Omental fat pad (tissue), 4 donors: ENCODE measurements at places on chromosomes 5 and 9. TPM values are rescaled to one million over a fixed set of nuclear protein-coding genes. Genes with fewer than 3 reads are reported as not detected.

GRCh38 chr5:17182981-17183380, 34.5 kb upstream of the BASP1 start:
- no peak for DNase-seq

- DNase-seq, result no peak
These were observed 97.0 kb downstream of the GHR start for GRCh38 chr5:42520203-42520602.

GRCh38 chr5:42377496-42377895, 45.7 kb upstream of the GHR start:
- DNase-seq, result no peak

CDX1 gene
- total RNA-seq, result not detected

- no peak for DNase-seq
These were observed 80.2 kb downstream of the TRIO start for GRCh38 chr5:14223372-14223771.

ITK gene
- 5.3 TPM for total RNA-seq

PCDHGB4 gene
- 2.4 TPM for total RNA-seq

AGXT2 gene
- not detected for total RNA-seq

DNA sequence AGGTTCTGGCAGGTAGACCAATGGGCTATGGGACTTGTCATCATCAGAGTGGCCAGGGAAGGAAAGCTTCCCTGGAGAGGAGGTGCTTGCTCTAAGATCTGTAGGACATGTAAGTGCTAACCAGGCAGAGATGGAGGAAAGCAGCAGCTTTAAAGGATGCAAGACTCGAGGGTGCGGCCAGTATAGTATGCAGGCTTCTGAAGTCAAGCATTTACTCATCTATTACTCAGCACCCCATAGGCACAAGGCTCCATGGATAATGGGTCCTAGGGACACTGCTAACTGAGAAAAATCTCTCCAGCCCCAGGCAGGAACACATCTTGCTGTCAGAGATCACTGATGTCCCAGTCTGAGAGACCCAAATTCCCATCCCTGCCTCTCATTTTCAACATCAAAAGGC, 49.7 kb downstream of the WWC1 start:
- no peak for DNase-seq

- peak; percentile 39 for DNase-seq
These were observed 23.4 kb downstream of the WWC1 start for GRCh38 chr5:168314735-168315411.

- DNase-seq, result no peak
These were observed 95.8 kb upstream of the RARS1 start for GRCh38 chr5:168390491-168390890.

DNA sequence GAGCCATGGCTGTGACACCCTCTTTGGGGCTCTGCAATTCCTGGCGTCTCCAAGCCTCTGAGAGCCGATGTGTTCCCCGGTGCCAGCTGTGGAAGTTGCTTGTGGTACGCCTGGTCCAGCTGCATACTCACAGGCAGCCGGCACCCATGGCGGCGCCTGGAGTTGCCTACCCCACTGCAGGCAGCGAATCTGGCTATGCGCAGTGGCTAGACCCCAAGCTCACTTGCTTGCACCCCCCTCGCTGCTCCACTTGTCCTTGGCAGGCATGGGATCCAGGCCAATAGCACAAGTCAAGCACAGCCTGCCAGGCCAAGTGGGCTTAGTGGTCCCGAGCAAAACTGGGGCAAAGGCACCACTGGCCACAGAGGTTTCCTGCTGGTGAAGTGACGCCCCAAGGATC, 24.7 kb upstream of the GABRA6 start:
- DNase-seq, result no peak

- DNase-seq, result no peak
These were observed 70.7 kb downstream of the CARTPT start for GRCh38 chr5:71789746-71790145.

GRCh38 chr5:172558076-172558976, 82.7 kb upstream of the NEURL1B start:
- no peak for DNase-seq

- DNase-seq, result no peak
These were observed 27.0 kb downstream of the AQP7 start for GRCh38 chr9:33375238-33375840.

DNA sequence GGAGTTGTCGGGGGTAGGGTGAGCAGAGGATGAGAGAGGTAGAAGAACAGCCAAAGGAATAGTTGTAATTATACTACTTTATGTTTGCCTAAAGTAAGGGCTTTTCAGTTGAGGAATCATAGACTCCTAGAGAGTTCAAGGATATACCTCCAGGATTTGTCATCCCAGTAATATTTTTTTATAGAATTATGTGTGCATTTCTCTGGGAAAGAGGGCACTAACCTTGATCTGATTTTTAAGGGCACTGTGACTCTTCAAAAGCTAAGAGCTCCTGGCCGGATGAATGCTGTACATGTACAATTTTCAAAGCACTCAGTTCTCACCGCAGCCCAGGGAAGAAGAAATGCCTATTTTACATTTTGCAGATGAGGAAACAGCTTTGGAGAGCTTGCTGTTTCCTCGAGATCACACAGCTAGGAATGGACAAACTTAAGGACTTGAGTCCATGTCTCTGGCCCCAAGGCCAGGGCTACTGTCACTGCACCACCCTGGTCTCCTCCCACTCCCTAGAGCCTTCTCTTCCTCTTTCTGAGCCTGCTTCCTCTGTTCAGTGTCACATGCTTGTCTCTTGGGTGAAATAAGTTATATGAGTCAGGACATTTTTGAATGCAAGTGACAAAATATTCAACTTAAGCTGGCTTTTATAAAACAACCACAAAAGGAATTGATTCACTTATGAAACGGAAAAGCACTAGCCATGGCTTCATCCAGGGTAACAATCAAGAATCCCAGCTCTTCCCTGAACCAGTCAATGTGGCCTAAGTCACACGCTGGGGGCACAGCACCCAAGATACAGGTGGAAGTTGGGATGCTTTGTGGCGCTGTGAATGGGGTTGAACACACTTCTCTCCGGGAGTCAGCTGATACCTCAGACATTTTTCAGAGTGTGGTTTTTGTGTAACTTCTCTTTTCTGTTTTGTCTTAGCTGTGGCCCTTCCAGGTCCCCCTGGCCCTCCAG, 45.7 kb upstream of the TGFBR1 start:
- no peak for DNase-seq

GRCh38 chr9:130898552-130898852, 1.9 kb upstream of the QRFP start:
- no peak for DNase-seq

DNA sequence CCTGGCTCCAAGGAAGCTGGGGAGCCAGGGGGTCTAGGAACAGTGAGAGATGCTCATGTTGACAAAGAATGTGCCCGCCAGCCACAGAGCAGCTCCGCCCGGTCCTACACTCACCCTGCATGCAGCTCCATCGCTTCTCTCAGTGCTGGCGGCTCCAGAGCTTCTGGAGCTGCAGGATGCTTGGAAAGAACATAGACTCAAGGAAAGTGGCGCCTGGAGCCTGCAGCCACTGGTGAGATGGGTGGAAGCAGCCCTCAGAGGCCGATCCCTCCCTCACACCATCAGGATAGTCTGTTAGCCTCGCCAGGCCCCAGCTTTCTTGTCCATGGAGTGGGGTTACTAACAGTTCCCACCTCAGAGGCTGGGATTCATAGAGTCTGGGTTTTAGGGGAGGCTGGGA, 26.4 kb upstream of the SLC6A19 start:
- no peak for DNase-seq

- DNase-seq, result no peak
These were observed 40.8 kb upstream of the GNPDA1 start for GRCh38 chr5:142053426-142054151.

GMCL2 gene
- not detected for total RNA-seq

GRCh38 chr9:70656281-70656680, 241.8 kb upstream of the KLF9 start:
- no peak for DNase-seq

GRCh38 chr5:96924016-96924443, 11.8 kb upstream of the LNPEP start:
- DNase-seq, result no peak

GRCh38 chr5:154038261-154038706, 426 bp downstream of the FAM114A2 start:
- DNase-seq, result no peak

- DNase-seq, result no peak
These were observed 17.6 kb downstream of the SLCO6A1 start for GRCh38 chr5:102481054-102481715.

- DNase-seq, result no peak
These were observed 32.6 kb downstream of the SARDH start for GRCh38 chr9:133705576-133705975.

DNA sequence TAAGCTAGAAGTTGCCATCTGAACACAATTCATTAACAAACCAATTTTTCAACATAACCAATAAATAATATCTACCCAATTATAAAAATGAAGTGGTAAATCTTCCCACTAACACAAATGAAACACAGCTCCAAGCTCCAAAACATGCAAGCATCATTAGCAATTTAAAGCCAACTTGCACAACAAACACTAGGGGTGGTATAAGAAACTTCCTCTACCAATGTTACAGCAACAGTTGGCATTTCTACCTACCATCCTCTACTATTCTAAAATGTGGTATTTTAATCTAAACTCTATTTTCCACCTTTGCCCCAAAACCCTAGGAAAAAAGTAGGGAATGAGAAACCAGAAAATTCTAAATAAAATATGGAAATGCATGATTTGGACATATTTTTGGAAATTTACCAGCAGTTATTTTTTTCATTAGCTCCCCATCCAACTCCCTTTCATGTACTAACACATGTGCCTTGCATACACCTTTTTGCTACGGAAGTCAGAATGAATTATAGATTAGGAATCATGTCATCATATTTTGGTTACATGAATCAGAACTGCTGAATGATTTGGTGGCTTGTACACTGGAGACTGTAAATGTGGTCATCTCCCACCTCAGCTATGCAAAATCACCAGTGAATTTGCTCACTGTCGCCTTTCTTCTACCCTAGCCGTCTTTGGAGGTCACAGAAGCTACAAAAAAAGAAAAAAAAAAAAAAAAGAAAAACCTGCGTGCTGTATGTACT, 4.1 kb downstream of the NR6A1 start:
- DNase-seq, result no peak

DNA sequence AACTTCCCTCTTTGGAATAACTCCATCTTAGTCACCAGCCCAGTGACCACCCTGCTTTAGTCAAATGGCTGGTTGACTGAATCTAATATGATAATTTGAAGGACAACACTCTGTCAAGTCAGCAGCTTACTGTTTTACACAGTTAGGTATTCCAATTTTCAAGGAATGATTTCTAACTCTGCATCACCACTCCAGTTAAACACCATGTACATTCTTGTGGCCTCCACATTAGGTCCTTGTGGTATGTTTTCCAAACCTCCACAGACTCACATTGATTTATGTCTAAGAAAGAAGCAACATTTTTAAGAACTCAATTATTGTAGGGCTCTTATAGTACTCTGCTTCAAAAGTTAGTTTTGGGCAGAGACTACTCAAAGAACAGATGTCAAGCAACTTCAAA, 110.7 kb downstream of the TLE1 start:
- DNase-seq, result no peak

PCSK1 gene
- 1.4 TPM for total RNA-seq

MLANA gene
- total RNA-seq, result not detected

DNA sequence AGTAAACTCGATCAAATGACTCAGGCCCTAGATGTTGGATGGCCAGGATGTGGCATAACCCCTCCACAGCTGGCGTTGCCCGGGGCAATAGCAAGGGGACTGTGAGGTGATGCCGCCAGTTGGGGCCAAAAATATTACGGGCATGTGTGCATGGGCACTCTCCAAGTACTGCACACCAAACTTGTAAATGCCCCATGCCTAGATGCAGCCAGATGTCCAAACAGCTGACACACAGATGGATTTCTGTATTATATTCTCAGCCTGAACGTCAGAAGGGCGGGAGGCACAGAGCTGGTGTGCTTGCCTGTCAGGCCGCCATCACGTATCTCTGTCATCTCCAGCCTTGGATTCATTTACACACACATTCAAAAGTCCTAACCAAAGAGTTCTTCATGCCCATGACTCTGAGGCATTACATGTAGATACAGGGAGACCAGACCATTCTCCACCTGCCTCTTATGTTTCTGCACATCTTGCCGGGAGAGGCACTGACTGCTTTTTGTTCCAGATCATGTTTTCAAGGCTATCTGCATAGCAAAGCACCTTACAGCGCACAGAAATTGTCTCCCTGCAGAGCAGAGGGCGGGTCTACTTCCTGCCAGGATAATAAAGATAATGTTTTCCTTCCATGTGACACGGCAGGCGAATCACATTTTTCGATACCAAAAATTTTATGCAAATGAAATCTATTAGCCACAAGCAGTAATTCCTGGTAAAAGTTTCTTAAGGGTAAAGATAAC, 200.9 kb upstream of the ADAMTS16 start:
- DNase-seq, result no peak

MTRR gene
- 39.0 TPM for total RNA-seq

- no peak for DNase-seq
These were observed 388.3 kb downstream of the PLK2 start for GRCh38 chr5:58071566-58071965.

ANKRD18A gene
- 1.9 TPM for total RNA-seq

GRCh38 chr9:120109242-120109641, 470.7 kb downstream of the CDK5RAP2 start:
- DNase-seq, result no peak

DNA sequence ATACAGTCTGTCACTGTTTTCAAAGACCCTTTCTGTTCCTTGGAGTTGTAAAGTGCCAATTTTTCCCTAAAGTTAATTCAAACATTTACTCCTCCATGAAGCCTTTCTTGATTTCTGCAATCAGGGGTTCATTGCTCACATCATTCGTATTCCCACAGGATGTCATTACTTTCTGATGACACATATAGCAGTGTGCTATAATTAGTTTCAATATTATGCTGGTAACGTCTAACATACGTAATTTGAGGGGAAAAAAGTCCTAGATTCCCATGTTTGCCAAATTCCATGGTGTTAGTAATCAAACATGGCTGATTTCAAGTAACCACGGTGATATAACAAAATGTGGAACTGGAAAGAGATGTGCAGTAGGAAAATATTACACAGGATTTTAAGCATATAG, 468.2 kb upstream of the MEF2C start:
- DNase-seq, result no peak

RELL2 gene
- 2.9 TPM for total RNA-seq
